Psoas muscle (tissue), 8 donors: ENCODE measurements at places on chromosomes 3 and 15. TPM values are rescaled to one million over a fixed set of nuclear protein-coding genes. Genes with fewer than 3 reads are reported as not detected.

PAQR9 gene
- total RNA-seq: 2.4 TPM

MEX3B gene
- total RNA-seq: 1.2 TPM

TMEM207 gene
- total RNA-seq: not detected

PLA2G4D gene
- not detected for total RNA-seq

REC114 gene
- total RNA-seq: not detected

ZNF35 gene
- 4.8 TPM for total RNA-seq

DNA sequence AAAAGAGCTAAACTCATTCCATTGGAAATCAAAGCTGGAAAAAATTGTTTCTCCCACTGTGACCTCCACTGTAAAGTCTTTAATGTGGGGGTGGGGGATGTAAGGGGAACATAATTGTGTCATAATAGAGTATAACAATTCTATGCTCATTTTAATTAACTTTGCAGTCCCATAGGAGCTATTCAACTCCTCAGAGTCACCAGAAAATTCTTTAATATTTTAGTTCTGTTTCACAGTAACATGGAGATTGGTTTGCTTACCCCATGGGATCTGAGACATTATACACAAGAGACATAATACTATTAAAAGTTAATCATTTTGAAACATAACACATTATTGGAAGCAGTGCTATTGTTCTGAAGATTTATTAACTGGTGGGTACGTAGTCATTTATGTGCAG lies 765.9 kb upstream of the GRM7 start:
- DNase-seq: no peak
- no peak overlapping the region for H3K27ac ChIP-seq
- no peaks in the 10 kb centered on the region for H3K36me3 ChIP-seq
- H3K4me3 ChIP-seq: no peak overlapping the region
- H3K4me1 ChIP-seq: no peaks in the 10 kb centered on the region

- H3K27ac ChIP-seq: no peak overlapping the region
- H3K27me3 ChIP-seq: no peaks in the 10 kb centered on the region
- H3K36me3 ChIP-seq: no peaks in the 10 kb centered on the region
Observed at GRCh38 chr3:181442066-181442465, 269.7 kb upstream of the SOX2 start.

DNA sequence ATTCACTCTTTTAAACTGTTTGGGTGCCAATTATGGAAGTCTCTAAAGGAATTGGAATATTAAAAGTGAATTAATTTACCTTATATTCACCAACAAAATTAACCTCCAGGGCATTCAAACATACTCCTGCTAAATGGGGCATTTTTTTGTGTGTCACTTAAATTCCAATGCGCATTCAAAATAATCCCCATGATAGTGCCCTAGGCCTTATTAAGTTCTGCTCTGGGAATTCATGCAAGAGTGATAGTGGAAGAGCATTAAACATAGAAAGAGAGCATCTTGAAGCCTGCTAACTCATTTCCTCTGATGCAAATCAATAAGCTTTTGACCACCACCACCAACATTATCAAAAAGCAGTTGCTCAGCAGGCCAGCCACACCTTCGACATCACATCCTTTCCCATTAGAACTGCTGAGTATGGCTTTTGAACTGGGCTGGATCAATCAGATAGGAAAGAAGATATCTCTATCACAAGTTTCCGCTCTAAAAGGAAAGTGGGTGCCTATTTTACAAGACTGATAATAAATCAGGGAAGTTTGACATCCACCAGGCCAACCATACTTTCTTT lies 156.7 kb downstream of the TMCO5A start:
- H3K4me1 ChIP-seq: no peaks in the 10 kb centered on the region
- H3K4me3 ChIP-seq: no peak overlapping the region
- H3K27me3 ChIP-seq: no peaks in the 10 kb centered on the region
- no peak for DNase-seq

- no peak overlapping the region for H3K4me3 ChIP-seq
- peaks cover 93% of the 10 kb centered on the region for H3K4me1 ChIP-seq
- DNase-seq: no peak
- peak overlapping the region; percentile 87 for H3K27ac ChIP-seq
- H3K27me3 ChIP-seq: no peaks in the 10 kb centered on the region
Observed at GRCh38 chr15:67148196-67148701, 82.8 kb downstream of the SMAD3 start.

GRCh38 chr3:37800022-37800551 lies 61.6 kb upstream of the CTDSPL start:
- peaks cover 2% of the 10 kb centered on the region for H3K36me3 ChIP-seq
- no peak overlapping the region for H3K4me3 ChIP-seq
- no peaks in the 10 kb centered on the region for H3K4me1 ChIP-seq
- no peak overlapping the region for H3K27ac ChIP-seq
- H3K27me3 ChIP-seq: no peaks in the 10 kb centered on the region
- DNase-seq: no peak

DNA sequence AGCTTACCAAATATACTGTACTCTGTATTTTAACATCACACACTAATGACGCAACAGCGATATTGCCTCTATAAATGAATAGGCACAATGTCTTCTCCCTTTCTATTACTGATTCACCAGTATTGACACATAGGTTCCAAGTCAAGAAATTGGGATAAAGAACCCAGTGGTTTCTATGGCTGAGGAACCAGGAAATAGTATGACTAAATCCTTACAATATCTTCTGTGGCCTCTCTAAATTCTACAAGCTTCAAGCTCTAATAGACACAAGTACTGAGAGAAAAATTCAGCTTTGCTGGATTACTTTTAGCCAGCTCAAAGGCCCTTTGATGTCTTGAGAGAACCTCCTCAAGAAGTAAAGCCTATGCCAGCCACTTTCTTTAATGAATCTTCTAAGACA lies 162.5 kb downstream of the DPH6 start:
- no peak overlapping the region for H3K4me3 ChIP-seq
- peaks cover 13% of the 10 kb centered on the region for H3K36me3 ChIP-seq
- no peak for DNase-seq
- no peaks in the 10 kb centered on the region for H3K27me3 ChIP-seq
- H3K4me1 ChIP-seq: no peaks in the 10 kb centered on the region

DNA sequence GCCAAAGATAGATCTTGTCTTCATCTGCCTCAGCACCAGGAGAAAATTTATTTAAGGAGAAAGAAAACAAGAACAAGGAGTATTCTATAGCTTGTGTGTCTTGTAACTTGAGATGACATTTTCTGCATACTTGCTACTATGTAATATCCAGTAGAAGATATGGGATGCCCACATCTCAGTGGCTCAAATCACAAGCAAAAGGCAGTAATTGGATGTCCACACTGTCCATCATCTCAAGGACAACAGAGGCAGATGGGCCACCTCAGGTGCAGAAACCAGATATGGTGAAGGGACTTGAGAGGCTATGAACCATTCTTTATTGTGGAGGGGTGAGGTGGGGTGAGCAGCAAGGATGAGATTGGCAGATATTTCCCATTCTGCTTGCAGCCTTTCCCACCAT lies 309.0 kb downstream of the GBE1 start:
- no peaks in the 10 kb centered on the region for H3K36me3 ChIP-seq
- H3K27me3 ChIP-seq: no peaks in the 10 kb centered on the region
- no peak for DNase-seq
- H3K27ac ChIP-seq: no peak overlapping the region

DNA sequence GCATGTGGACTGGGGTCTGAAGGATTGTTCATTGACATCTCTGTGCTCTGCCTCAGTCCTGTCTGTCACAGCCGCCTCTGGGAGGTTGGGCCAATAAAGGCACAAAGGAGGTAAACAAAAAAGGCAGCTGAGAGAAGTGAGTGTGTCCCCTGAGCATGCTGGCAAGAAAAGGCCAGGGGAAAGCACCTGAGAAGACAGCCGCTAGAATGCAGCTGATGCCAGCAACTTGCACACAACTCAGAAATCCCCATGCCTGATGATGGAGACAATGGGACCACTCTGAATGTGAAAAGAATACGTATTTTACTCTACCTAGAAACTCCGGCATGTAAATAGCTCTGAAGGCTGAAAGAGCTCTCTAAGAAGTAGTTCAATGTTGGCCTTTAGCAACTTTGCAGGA lies 118.7 kb downstream of the KCNH8 start:
- H3K36me3 ChIP-seq: no peaks in the 10 kb centered on the region
- no peaks in the 10 kb centered on the region for H3K27me3 ChIP-seq
- DNase-seq: no peak
- H3K4me3 ChIP-seq: no peak overlapping the region
- no peak overlapping the region for H3K27ac ChIP-seq
- H3K4me1 ChIP-seq: no peaks in the 10 kb centered on the region

DNA sequence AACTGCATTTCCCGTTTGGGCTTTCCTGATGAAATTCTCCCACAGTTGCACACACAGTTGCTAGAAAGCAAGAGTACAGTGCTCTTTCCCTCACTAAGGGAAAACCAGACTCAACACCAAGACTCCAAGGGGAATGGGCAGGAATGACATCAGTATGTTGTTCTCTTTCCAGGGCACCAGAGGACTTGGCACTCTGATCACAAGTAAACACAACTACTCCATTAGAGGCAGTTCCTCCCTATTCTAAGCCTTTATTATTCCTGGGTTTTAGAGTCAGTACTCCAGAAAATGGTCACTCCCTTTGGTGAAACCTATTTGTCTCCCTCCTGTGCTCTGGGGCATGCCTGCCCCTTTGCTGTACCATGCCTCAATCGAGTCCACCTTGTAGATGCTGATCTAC lies 52.3 kb upstream of the VGLL4 start:
- no peaks in the 10 kb centered on the region for H3K27me3 ChIP-seq
- no peak overlapping the region for H3K4me3 ChIP-seq
- H3K4me1 ChIP-seq: no peaks in the 10 kb centered on the region

DNA sequence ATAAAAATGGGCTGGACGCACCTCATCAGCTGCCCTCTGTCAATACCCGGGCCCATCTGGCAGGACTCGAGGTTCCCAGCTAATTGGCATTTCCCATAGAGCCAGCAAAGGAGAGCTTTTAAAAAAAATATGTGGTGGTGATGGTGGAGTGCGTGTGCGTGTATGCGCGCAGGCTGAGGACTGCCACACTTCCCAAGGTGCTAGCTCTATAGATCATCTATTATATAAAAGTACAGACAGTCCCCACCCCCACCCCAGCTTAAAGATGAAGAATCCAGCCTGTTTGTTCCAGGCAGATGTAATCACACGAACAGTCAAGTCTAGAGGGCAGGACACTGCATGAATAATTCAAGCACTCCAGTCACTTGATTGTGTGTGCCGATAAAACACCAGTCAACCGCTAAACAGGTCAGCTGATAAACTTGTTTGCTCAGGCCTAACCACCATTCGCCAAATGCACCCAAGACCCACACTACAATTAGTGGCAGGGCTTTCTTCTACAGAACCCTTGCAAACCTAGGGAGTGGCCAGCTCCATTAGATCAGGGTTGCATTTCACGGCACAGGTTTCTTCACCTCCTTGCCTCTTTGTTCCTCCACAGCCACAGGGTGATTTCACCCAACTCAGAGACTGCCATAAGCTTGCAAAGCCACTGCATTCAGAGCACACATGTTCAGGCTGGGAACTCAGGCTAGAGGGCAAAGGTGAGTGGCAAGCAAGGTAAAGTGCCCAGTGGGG lies 5.8 kb downstream of the TLE3 start:
- H3K27ac ChIP-seq: no peak overlapping the region
- H3K4me1 ChIP-seq: peaks cover 65% of the 10 kb centered on the region
- peak overlapping the region; percentile 95 for H3K4me3 ChIP-seq

GRCh38 chr15:57500979-57501576 lies 90.6 kb upstream of the MYZAP start:
- no peaks in the 10 kb centered on the region for H3K4me1 ChIP-seq
- no peak for DNase-seq
- H3K27me3 ChIP-seq: no peaks in the 10 kb centered on the region
